ENCODE measurements at places on chromosomes 7 and 10. TPM values are rescaled to one million over a fixed set of nuclear protein-coding genes. Genes with fewer than 3 reads are reported as not detected.

ASIC3 gene
- not detected for total RNA-seq

DIP2C gene
- total RNA-seq: 6.2 TPM

NPY gene
- total RNA-seq: not detected

ZNF736 gene
- total RNA-seq: 2.7 TPM

ADIRF gene
- total RNA-seq: 71.8 TPM

VIPR2 gene
- not detected for total RNA-seq

PON1 gene
- total RNA-seq: not detected

NRP1 gene
- total RNA-seq: 134 TPM
